IPS DF 6.9 (cell line): ENCODE measurements at places on chromosomes 16 and 17.

GRCh38 chr16:48217708-48218107 is 26.4 kb upstream of the LONP2 start:
- no peak overlapping the region for H3K4me3 ChIP-seq
- no peaks in the 10 kb centered on the region for H3K27me3 ChIP-seq
- H3K27ac ChIP-seq = no peak overlapping the region
- H3K36me3 ChIP-seq = no peaks in the 10 kb centered on the region
- H3K4me1 ChIP-seq = no peaks in the 10 kb centered on the region
- DNase-seq = no peak

GRCh38 chr16:29862383-29862883 is 593 bp downstream of the CDIPT start:
- H3K27ac ChIP-seq = no peak overlapping the region
- H3K4me1 ChIP-seq = peaks cover 3% of the 10 kb centered on the region; the same call in 1 of the 2 replicates
- no peak for DNase-seq
- H3K27me3 ChIP-seq = no peaks in the 10 kb centered on the region

GRCh38 chr17:33109336-33110072 is 117.9 kb downstream of the SPACA3 start:
- no peaks in the 10 kb centered on the region for H3K36me3 ChIP-seq
- no peak for DNase-seq
- no peaks in the 10 kb centered on the region for H3K27me3 ChIP-seq
- no peak overlapping the region for H3K27ac ChIP-seq
- H3K4me3 ChIP-seq = no peak overlapping the region

DNA sequence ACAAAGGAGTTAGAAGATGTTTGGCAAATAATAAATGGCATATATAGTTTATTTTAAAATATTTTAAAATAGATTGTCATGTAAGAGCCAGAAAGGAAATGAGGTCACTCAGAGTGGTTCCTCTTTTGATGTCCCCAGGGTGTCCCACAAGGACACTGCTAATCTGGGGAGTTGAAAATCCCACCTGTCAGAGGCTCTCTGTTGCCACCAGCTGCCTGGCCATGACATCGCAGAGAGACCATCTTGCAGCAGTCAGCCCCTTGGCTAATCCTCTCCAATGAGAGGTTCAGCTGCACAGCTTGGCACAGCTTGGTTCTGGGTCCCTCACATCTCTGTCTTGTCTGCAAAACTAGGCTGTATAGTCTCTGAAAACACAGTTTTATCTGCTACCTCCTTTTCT is 11.0 kb upstream of the RBFOX1 start:
- no peak overlapping the region for H3K4me3 ChIP-seq
- DNase-seq = no peak
- no peaks in the 10 kb centered on the region for H3K27me3 ChIP-seq
- H3K4me1 ChIP-seq = no peaks in the 10 kb centered on the region
- no peaks in the 10 kb centered on the region for H3K36me3 ChIP-seq
- no peak overlapping the region for H3K27ac ChIP-seq

DNA sequence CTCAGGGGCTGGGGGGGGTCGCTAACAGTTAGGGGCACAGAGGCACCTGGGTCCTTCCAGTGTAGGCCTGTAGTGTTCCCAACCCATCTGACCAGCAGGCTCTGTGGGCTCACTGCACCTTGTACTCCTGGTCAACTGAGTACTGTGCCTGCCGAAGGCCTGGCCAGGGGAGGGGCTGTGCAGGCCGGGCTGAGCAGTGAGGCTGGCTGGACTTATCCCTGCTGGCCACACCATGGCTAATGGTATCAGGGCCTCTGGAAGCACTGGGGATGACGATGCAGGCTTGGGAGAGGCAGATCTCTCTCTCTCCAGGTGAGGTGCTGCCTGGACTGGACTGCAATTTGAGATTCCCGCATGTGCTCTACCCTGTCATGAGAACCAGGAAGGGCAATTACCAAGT is 58.9 kb upstream of the SDK2 start:
- H3K4me3 ChIP-seq = no peak overlapping the region
- H3K27ac ChIP-seq = no peak overlapping the region
- H3K36me3 ChIP-seq = no peaks in the 10 kb centered on the region

DNA sequence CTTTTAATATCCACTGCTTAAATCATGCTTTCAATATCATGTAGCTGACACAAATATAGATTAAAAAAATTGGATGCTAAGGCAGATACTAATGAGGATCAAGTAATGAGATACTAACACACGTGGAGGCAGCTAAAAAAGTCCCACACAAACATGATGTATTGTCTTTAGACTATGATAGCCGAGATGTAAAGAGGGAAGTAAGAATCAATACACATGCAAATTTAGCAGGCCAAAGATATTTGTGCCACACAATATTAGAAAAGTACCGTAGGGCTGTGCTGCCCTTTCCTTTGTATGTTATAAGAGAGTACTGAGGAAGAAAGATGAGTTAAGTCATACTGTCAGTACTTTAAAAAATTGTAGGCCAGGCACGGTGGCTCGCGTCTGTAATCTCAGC is 51.4 kb upstream of the STAC2 start:
- no peak for DNase-seq
- no peak overlapping the region for H3K27ac ChIP-seq
- no peaks in the 10 kb centered on the region for H3K27me3 ChIP-seq

GRCh38 chr17:40658396-40658795 is 6.6 kb downstream of the KRT222 start:
- H3K4me1 ChIP-seq = no peaks in the 10 kb centered on the region
- no peaks in the 10 kb centered on the region for H3K27me3 ChIP-seq
- no peak overlapping the region for H3K27ac ChIP-seq
- no peaks in the 10 kb centered on the region for H3K36me3 ChIP-seq
